Tibial nerve (tissue), 4 donors: ENCODE measurements at places on chromosomes 6 and 20. TPM values are rescaled to one million over a fixed set of nuclear protein-coding genes. Genes with fewer than 3 reads are reported as not detected.

GNMT gene
- total RNA-seq, result 2.0 TPM

WFDC5 gene
- not detected for total RNA-seq

ERVFRD-1 gene
- 0.22 TPM for total RNA-seq

EEF1A2 gene
- not detected for total RNA-seq

JAG1 gene
- total RNA-seq, result 97.8 TPM

PNLDC1 gene
- total RNA-seq, result not detected
